Central memory CD8-positive, alpha-beta T cell (primary cell): ENCODE measurements at places on chromosomes 7 and 10.

DNA sequence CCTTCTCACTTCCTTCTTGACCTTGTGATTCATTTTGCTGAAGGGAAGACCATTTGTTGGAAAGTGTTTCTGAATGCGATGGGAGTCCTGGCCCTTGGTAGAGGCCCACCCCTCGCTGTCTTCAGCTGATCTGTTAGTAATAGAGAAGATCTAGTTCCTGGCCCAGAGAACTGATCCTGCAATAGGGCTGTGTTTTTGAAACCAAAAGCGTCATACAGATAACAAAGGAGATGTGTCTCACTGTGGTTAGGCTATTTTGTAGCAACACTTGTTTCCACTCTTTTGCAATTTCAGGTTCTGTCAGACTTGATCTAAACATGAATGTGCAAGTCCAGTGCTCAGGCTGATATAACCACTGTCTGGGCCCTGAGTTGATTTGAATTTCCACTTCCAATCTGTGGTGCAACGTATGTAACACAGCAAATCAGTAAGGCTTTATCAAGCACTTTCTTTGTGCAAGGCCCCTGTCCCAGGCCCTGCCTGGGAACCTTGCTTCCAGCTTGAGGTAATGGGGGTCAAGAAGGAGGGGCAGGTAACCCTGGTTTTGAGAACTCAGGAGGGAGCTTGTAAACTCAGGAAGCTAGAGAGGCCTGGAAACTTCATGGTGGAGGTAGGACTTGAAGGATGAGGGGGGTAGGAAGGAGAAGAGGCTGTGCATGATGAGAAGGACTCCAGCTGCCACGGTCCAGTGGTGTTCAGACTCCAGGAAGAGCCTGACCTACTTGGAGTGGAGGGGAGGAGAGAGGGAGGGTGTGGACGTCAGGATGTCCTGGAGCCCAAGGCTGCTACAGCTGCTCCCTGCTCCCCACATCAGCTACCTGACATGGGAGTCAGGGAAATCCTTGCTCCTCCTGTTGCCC, 42.2 kb upstream of the SRGN start:
- peak overlapping the region; percentile 100 for H3K27ac ChIP-seq
- DNase-seq, result peak; percentile 58
- peaks cover 19% of the 10 kb centered on the region for H3K36me3 ChIP-seq
- peaks cover 40% of the 10 kb centered on the region for H3K4me1 ChIP-seq

DNA sequence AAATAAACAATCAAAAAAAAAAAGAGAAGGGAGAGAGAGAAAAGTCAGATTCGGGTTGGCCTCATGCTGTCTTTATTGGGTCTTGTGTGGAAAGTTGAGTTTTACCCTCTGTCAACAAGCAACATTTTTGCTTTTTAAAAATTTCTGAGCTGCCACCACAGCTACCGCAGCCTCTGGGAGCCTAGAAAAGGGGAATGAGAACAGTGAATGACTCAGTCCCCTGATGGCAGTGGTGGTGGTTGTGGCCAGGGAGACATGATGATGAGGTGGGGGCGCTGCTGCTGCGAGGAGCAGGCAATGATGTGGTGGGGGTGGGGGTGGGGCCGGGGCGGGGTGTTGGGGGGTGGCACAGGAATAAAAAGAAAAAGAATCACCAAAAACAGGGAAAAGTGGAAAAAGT, 20.0 kb upstream of the CREB3L2 start:
- no peak for DNase-seq
- H3K27ac ChIP-seq, result no peak overlapping the region
- no peaks in the 10 kb centered on the region for H3K4me1 ChIP-seq
- H3K36me3 ChIP-seq, result no peaks in the 10 kb centered on the region

- H3K36me3 ChIP-seq, result no peaks in the 10 kb centered on the region
- H3K4me1 ChIP-seq, result peaks cover 48% of the 10 kb centered on the region
- H3K4me3 ChIP-seq, result no peak overlapping the region
- H3K27ac ChIP-seq, result peak overlapping the region; percentile 8
- DNase-seq, result no peak
- H3K27me3 ChIP-seq, result no peaks in the 10 kb centered on the region
Measured at GRCh38 chr7:28149291-28150101, 31.1 kb downstream of the JAZF1 start.

DNA sequence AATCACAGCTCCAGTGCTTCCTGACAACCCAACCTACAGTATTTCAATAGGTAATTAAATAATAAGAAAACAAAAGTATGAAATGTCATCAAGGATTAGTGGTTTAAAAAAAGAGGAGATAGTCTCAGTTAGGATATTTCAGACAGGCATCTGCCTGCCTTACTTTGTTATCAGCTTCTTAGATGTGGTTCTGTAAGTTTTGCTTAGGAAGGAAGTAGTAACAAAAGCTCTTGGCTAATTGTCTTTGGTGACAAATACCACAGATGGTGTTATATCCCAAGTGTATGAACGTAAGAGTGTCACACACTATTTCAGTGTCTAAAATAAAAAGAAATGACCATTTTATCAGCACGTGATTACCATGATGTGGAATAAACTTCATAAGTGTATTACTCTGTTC, 9.8 kb upstream of the ACTA2 start:
- H3K36me3 ChIP-seq, result peaks cover 2% of the 10 kb centered on the region
- H3K4me1 ChIP-seq, result peaks cover 23% of the 10 kb centered on the region
- peak overlapping the region; percentile 36 for H3K4me3 ChIP-seq
- no peaks in the 10 kb centered on the region for H3K27me3 ChIP-seq
- H3K27ac ChIP-seq, result no peak overlapping the region

- H3K27ac ChIP-seq, result no peak overlapping the region
- no peak for DNase-seq
- H3K4me3 ChIP-seq, result no peak overlapping the region
- H3K36me3 ChIP-seq, result no peaks in the 10 kb centered on the region
- H3K27me3 ChIP-seq, result no peaks in the 10 kb centered on the region
Measured at GRCh38 chr7:105989686-105990085, 26.6 kb downstream of the CDHR3 start.

- H3K4me3 ChIP-seq, result no peak overlapping the region
- peaks cover 3% of the 10 kb centered on the region for H3K36me3 ChIP-seq
- H3K4me1 ChIP-seq, result no peaks in the 10 kb centered on the region
- no peak overlapping the region for H3K27ac ChIP-seq
- H3K27me3 ChIP-seq, result no peaks in the 10 kb centered on the region
- no peak for DNase-seq
Measured at GRCh38 chr10:62395892-62396291, 21.7 kb downstream of the ZNF365 start.

DNA sequence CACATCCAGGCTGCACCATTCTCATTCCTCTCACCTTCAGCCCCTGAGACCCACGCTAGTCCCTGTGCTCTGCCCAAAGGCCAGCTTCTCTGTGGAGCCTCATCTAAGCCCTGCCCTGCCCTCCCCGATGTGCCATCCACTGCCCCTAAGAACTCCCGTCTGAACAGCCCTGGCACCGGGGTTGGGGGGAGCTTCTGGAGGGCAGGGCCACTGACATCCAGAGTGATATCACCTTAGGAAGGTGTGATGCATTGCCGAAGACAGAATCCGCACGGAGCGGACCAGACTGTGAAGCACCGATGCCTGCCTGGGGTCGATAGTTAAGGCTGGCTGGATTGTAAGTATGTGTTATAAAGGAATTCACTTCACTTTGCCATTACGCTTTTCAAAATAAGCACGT, 511.0 kb downstream of the PTPRN2 start:
- no peak overlapping the region for H3K27ac ChIP-seq
- H3K4me3 ChIP-seq, result no peak overlapping the region
- H3K36me3 ChIP-seq, result no peaks in the 10 kb centered on the region
- H3K27me3 ChIP-seq, result no peaks in the 10 kb centered on the region

- H3K27me3 ChIP-seq, result no peaks in the 10 kb centered on the region
- no peak for DNase-seq
- H3K36me3 ChIP-seq, result peaks cover 2% of the 10 kb centered on the region
- peaks cover 20% of the 10 kb centered on the region for H3K4me1 ChIP-seq
- H3K27ac ChIP-seq, result no peak overlapping the region
Measured at GRCh38 chr10:70324951-70325781, 41.4 kb upstream of the NPFFR1 start.

GRCh38 chr7:84088802-84089201, 105.8 kb downstream of the SEMA3A start:
- no peaks in the 10 kb centered on the region for H3K4me1 ChIP-seq
- H3K36me3 ChIP-seq, result peaks cover 3% of the 10 kb centered on the region
- DNase-seq, result no peak
- H3K4me3 ChIP-seq, result no peak overlapping the region

- H3K36me3 ChIP-seq, result peaks cover 8% of the 10 kb centered on the region
- peak overlapping the region; percentile 92 for H3K27ac ChIP-seq
- DNase-seq, result no peak
- H3K27me3 ChIP-seq, result peaks cover 34% of the 10 kb centered on the region
- H3K4me1 ChIP-seq, result peaks cover 37% of the 10 kb centered on the region
- H3K4me3 ChIP-seq, result peak overlapping the region; percentile 68
Measured at GRCh38 chr10:30028006-30028737, 31.2 kb downstream of the JCAD start.

DNA sequence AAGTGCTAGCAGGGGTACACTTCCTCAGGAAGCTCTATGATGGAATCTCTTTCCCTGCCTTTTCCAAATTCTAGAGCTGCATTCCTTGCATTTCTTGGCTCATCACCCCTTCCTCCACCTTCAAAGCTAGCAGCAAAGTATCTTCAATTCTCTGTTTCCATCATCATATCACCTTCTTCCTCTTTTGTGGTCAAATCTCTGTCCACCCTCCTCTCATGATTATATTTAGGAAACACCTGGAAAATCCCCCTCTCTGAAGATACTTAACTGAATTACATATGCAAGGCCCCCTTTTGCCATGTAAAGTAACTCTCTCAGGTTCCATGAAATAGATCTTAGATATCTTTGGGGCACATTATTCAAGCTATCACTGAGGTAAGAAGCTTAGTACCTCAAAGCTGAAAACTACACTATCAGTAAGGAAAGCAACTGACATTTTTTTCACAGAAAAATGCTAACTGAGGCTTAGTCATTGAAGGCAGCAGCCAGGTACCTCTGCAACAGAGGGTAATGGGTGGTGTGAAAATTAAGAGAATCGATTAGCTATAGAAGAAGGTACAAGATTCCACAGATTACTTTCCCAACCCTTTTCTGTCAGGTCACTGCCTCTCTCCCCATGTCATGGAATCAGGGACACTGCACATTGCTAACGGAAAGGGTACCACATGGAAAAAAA, 197.3 kb downstream of the MACC1 start:
- H3K27ac ChIP-seq, result no peak overlapping the region
- no peak overlapping the region for H3K4me3 ChIP-seq
- no peaks in the 10 kb centered on the region for H3K4me1 ChIP-seq
- H3K27me3 ChIP-seq, result no peaks in the 10 kb centered on the region
- no peak for DNase-seq
